ENCODE measurements at places on chromosomes 2 and 18.

DNA sequence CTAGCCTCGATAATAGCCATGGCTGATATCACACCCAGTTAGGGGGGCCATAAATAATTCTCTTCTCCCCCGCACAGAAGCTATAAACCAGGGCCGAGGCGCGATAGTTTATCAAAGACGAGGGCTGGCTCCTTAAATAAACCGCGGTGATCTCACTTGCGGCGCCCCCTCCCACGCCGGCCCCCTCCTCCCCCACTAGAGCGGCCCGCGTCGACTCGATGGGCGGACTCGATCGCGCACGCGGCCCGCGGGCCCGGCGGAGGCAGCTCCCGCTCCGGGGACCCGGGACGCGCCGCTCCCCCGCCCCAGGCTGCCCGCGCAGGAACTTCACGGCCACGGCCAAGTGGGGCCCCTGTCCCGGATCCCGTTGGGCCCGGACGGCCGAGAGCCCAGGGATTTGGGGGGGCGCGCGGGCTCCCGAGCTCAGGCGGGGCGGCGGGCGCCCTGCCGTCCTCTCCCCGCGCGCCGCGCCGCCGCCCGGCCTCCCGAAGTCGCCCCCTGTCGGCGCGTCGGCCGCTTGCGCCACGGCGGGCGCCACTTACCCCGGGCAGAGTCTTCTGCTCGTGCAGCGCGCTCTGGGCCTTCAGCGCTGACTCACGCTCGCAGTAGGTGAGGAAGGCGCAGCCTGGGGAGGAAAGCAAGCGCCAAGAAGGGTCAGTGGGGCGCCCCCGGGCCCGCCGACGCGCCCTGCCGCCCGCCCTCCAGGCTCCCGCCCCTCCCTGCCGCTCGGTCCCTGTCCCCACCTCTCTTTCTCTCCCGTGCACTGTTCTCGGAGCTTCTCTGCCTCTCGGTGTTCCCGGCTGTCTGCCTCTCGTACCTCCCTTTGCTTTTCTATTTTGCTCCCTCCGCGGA is 80.4 kb downstream of the CELF4 start:
- DNase-seq: peak; percentile 32

DNA sequence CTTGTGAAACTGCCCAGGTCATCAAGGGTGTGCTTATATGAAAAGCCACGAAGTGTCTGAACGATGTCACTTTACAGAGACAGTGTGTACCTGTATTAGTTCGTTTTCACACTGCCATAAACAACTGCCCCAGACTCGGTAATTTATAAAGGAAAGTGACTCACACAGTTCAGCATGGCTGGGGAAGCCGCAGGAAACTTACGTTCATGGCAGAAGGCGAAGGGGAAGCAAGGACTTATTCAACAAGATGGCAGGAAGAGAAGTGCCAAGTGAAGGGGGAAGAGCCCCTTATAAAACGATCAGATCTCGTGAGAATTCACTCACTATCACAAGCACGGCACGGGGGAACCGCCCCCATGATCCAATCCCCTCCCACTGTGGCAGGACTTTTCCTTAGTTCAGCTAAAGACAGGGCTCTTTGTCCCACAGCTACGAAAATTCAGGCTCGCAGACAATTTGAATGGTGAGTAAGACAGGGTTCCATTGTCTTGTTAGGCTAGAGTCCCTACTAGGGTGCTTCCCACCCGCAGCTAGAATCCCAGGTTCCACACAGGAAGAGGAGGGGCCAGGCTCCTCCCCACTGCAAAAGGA is 20.1 kb downstream of the TMEM177 start:
- no peak for DNase-seq

- DNase-seq: no peak
Measured at GRCh38 chr2:10947446-10948187, 35.9 kb downstream of the KCNF1 start.

DNA sequence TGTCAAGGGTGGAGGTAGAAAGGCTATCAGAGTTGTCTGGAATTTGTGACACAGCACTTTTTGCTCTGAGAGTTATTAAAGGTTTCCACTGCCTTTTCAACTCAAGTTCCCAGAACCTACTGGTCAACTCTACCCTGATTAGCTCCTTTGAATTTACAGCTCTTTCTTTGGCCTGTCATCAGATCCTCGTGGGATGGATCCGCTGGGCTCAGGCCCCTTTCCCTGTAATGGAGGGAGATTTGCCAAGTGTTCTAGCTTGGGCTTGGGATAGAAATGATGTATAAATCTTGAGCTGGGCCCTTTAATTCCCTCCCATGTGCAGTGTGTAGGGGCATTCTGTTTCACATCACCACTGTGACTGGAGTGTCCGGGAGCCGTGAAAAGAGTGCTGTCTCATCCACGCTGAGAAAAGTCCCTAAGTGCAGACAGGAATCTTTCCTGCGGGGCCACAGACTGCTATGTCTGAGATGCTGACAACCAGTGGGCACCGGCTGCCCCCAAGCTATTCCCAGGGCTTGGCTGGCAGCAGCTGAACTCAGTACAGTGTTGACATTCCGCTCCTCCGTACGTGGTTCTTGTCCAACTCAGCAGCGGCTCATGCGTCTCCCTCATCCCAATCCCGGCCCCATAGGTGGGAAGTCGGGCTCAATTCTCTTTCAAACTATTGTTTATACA is 46.9 kb upstream of the ARHGAP28 start:
- no peak for DNase-seq

GRCh38 chr2:58133395-58133794 is 86.8 kb downstream of the VRK2 start:
- no peak for DNase-seq

- no peak for DNase-seq
Measured at GRCh38 chr2:760001-760400, 82.8 kb upstream of the TMEM18 start.

GRCh38 chr2:128313931-128314347 is 4.7 kb downstream of the HS6ST1 start:
- no peak for DNase-seq

- DNase-seq: no peak
Measured at GRCh38 chr2:42385225-42385624, 24.2 kb upstream of the COX7A2L start.

DNA sequence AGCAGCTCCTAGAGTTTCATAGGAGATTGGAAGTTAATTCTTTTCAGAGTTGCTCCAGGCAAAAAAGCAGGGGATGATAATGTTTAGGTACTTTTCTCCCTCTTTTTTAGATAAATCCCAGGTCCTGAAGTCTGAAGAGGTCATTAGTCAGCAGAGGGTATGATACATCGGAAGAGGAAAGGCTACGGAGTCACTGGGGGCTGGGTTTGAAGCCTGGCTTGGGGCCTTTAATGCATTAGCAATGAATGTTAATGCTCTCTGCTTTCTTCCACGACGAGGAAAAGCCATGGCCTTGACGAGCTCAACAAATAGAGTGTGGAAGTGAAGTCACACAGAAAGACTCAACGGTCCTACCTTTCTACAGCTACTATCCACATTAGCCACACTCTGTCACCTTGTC is 235.1 kb downstream of the NCKAP5 start:
- no peak for DNase-seq

GRCh38 chr2:159201360-159202063 is 85.0 kb downstream of the WDSUB1 start:
- no peak for DNase-seq

- no peak for DNase-seq
Measured at GRCh38 chr2:149561309-149561926, 26.2 kb downstream of the MMADHC start.

DNA sequence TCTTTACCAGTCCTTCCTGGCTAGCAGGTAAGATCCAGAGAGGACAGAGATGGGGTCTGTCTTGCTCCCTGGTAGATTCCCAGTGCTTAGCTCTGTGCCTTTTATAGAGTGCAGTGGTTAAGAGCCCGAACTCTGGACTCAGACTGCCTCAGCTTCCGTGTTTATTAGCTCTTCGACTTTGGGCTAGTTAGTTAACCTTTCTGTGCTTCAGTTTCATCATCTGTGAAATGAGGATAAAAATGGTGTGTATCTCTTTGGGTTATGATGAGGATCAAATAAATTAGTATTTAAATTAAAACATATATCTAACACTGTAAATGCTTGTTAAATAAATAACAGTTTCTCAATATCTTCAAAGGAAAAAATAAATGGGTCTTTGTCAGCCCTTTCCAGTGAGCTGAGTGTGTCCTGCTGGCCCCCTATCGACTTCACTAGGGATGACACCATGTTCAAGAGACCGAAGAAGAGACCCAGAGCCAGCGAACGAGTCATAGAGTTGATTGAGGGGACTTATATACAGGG is 38.2 kb downstream of the CERS6 start:
- peak; percentile 20 for DNase-seq

DNA sequence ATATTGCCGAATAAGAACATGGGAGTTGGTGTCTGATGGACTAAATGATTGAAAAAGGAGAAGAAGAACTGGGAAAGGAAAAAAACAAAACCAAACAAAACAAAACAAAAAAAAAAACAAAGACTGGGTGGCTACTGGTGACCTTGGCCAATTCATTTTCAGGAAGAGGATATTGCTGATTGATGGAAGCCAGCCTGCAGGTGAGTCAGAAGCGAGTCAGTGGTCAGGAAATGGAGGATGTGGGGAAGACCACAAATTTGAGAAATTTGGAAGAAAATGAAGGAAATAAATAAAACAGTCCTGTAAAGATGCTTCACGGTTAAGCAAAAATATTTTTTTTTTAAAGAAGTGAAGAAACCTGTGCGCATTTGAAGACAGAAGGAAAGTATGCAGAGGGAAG is 296.9 kb downstream of the ZNF521 start:
- no peak for DNase-seq

- no peak for DNase-seq
Measured at GRCh38 chr2:214730800-214731407, 78.6 kb downstream of the BARD1 start.

GRCh38 chr18:6478121-6478520 is 63.4 kb upstream of the L3MBTL4 start:
- no peak for DNase-seq

- DNase-seq: no peak
Measured at GRCh38 chr2:186772579-186772978, 76.4 kb downstream of the ZSWIM2 start.

GRCh38 chr18:63317556-63317946 is 2.0 kb downstream of the BCL2 start:
- DNase-seq: no peak

- DNase-seq: no peak
Measured at GRCh38 chr2:173874003-173874893, 90.9 kb downstream of the SP3 start.

DNA sequence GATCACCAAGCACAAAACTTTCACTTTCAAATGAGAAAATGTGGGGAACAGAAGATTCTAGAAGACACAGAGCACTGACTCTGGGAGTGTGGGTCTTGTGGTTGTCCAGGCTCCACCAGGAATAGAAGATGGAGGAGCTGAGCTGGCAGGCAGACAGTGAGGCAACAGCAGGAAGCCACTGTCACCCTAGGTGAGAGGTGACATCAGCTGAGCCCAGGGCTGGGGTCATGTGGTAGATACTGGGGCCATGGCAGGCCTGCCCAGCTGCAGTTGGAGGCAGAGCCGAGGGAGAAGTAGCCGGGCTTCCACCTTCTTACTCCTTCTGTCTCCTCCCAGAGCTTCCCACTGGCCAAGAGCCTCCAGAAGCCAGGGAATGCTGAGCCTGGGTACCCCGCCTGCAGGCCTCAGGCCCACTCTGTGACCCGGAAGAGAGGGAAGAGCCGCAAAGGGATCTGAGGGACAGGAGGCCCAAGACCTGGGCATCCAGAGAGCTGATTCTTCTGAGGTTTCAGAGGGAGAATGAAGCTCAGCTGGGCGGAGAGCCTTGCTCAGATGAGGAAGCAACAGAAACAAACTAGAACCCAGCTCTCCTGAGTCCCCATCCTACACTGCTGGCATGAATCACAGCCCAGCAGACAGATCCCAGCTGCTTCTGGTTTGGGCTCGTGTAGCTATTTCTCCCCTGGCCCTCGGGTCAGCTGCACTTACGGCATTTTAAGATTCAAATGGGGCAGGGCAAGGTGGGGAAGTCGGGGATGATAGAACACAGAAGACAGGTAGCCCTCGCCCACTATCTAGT is 39.8 kb upstream of the ASAP2 start:
- DNase-seq: no peak

DNA sequence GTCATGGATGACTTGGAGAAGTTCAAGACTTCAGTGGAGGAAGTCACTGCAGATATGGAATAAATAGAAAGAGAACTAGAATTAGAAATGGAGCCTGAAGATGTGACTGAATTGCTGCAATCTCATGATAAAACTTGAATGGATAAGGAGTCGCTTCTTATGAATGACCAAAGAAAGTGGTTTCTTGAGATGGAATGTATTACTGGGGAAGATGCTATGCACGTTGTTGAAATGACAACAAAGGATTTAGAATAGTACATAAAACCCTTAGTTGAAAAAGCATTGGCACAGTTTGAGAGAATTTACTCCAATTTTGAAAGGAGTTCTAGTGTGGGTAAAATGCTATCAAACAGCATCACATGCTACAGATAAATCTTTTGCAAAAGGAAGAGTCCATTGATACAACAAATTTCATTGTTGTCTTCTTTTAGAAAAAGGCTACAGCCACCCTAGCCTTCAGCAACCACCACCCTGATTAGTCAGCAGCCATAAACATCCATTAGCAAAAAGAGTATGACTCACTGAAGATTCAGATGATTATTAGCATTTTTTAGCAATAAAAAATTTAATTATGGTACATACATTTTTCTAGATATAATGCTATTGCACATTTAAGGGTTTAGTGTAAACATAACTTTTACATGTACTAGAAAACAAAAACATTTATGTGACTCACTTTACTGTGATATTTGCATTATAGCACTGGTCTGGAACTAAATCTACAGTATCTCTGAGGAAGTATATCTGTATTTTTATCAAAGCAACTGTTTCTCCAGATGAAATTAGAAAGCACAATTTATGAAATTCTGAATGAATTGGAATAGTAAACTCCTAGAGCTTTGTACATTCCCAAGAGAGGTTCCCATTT is 110.5 kb upstream of the TACR1 start:
- DNase-seq: no peak

DNA sequence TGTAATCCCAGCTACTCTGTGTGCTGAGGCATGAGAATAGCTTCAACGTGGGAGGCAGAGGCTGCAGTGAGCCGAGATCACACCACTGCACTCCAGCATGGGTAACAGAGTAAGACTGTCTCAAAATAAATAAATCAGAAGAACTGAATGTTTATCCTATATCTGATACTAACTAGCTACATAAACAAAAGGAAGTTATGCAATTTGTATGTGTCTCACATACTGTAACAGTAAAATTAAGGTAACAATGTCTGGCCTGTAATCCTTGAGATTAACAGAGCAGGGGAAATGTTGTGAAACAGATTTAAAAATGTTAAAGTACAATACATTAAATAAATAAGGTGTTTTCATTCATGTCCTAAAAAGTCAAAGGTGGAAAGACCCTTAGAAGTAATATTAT is 150.8 kb downstream of the MEMO1 start:
- DNase-seq: no peak

DNA sequence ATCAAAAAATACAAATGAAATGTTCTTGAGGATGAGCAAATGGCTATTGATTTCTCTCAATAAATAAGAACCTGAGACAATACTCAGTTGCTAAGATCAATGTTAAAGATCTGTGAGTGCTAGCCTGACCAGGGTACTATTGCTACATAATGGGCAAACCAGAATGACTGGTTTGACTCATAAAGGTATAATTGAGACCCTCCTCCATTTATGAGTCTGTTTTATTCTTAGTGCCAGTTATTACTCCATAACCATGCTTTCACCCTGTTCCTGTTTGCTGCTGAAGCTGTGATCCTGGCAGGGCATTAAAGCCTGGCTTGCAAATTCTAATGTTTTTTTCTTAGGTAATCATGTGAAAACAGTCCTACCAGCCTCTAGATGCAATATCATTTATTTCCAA is 56.6 kb upstream of the PPM1B start:
- no peak for DNase-seq
